ENCODE measurements at places on chromosomes 4 and X.

GRCh38 chrX:151712253-151712652, 3.6 kb upstream of the FATE1 start:
- no peak for DNase-seq

GRCh38 chr4:71222661-71223060, 116.2 kb upstream of the SLC4A4 start:
- no peak for DNase-seq

- no peak for DNase-seq
Observed at GRCh38 chr4:142383800-142384470, 462.2 kb downstream of the INPP4B start.

DNA sequence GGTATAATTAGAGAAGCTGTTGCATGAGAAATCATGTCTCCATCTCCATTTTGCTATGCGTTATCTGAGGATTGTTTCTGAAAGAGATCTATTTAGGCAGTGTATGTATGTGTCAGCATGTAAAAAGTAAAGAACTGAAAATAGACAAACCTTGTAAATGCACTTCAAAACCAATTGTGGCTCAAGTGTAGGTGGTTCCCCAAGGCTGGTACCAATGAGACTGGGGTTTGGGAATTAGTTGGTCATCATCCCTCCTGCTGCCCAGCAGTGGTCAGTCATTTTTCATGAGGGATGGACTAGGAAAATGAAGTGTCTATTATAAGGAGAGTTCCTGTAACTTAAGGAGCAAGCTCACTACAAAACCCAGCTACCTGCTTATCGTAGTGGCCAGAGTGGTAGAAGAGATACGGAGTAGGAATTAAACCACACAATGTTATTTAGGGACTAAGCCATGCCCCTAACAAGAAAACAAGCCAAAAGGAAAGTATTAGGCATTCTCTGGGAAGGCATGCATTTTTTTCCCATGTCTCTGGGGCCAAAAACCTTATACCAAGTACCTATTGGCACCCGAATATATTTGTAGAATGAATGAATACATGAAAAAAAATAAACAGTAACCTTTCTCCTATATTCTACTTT, 259.0 kb downstream of the CHIC1 start:
- no peak for DNase-seq

Measured in right hindlimb (tissue), 1 donor.